SW 1271 (cell line): ENCODE measurements at places on chromosomes 6 and 20.

GRCh38 chr6:86685230-86685797 is 252.0 kb upstream of the HTR1E start:
- DNase-seq, result no peak

- no peak for DNase-seq
Observed at GRCh38 chr6:81326881-81327561, 425.5 kb downstream of the TENT5A start.

DNA sequence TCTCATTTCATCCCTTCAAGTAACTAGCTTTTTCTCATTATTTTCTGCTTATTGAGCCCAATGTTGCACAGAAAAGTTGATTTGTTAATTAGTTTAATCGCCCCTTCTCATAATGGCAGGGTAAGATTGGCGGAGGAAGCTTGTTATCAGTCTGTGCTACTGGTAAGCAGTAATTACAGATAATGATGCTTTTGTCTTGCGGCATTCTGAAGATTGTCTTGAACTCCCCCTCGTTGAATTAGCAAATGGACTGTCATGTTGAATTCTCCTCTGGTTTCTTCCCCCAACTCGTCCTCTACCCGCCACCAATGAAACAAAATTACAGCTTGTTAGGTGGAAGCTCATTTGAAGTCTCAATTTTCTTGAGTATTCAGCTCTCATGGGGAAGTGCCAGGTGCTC is 39.4 kb downstream of the PRDM13 start:
- no peak for DNase-seq

DNA sequence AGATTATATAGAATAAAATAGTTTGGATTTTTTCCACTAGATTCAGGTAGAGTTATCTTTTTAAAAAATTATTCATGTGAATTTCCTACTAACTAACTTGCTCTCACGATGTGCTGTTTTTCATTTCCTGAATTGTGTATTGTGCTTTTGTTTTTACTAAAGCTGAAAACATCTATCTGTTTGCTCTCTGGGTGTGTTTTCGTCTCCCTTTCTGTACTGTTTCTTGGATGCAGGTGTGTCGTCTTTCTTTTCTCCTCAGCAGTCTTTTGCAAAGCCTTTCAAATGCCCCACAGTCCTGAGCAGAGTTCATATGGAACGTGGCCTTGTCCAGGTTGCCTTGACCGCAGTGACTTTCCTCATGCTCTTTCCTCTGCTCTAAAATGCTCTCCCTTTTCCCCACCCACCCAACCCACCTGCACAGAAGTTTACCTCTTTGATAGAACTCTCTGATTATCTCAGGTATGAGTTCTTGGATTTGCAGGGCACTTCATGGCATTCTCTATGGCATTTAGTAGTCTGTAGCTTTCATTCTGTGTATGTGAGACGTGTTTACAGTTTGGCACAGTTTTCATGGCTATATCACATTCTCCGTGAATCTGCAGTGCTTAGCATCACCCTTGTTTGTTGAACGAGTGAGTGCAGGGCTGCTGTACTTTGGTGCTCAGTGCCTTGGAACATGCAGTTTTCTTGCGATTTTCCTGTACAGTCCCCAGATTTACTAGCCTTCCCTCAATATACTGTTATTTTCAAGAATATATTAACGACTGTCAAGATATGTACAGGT is 77.1 kb downstream of the FARS2 start:
- no peak for DNase-seq

- DNase-seq, result no peak
Observed at GRCh38 chr20:2468581-2469407, 1.8 kb downstream of the SNRPB start.

DNA sequence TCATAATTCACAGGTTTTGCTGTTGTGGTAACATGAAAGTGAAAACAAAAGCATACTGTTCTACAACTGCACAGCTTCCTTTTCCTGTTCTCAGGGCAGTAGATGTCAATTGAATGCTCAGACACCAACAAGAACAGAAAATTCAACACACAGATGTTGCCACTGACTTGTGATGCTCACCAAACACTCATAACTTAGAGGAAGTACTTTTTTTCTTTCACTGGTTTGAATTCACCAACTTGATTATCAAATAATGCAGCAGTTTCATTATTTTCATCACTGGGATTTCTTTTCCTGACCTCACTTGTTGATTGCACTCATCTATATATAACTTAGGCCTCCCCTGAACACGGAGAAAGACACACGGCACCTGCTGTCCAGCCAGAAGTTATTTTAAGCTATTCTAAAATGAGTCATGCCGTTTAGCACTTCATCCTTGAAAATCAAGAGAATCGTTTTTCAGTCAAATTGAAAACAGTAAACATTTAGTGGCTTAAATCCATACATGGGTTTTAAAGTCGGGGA is 949 bp downstream of the TXLNB start:
- DNase-seq, result no peak

DNA sequence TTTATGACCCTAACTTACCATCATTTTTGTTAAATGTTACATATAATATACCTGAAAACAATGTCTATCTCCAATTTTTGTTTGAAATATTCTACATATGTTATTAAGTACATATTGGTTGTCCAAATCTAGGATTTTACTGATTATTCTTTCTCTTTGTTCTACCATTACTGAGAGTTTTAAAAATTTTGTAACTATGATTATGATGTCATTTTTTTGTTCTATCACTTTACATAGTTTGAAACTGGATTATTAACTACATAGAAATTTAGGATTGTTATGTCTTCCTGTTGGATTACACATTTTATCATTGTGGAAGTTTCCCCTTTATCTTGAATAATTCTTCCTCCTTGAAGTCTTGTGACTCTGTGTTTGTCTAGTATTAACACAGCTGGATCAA is 41.2 kb downstream of the LINC00237 start:
- no peak for DNase-seq

- no peak for DNase-seq
Observed at GRCh38 chr6:149854532-149854931, 9.6 kb downstream of the LRP11 start.

GRCh38 chr6:38166411-38167240 is 347.1 kb downstream of the ZFAND3 start:
- DNase-seq, result no peak

DNA sequence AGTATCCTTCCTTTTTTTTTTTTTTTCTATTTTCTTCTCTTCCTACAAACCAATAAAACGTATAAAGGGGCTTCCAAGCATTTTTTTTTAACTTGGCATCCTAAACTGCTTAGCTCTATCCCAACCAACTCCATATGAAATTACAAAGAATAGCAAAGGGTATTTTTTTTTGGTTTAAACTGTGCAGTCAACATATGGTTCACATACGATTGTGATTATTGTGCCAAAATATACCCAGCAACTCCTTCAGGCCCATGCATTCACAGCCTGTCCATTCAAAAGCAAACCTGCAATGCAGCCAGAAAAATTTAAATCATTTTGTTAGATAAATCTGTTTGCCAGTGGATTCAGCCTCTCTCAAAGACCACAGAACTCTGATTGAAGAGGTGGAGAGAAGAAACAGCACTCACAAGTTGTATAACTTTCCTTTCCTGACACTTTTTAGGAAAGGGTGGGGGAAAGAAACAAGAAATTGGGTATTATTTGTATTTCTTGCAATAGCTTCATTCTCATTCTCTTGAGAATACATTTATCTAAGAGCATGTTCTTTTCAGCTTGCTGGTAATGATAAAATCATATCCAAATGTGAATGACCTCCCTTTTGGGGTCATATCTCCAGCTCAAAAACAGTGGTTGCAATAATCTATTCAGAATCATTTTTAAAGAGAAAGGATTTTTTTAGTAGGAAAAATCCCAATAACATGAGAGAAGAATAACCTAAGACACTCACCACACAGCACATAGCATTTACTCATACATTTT is 701.3 kb upstream of the CHD6 start:
- DNase-seq, result no peak

DNA sequence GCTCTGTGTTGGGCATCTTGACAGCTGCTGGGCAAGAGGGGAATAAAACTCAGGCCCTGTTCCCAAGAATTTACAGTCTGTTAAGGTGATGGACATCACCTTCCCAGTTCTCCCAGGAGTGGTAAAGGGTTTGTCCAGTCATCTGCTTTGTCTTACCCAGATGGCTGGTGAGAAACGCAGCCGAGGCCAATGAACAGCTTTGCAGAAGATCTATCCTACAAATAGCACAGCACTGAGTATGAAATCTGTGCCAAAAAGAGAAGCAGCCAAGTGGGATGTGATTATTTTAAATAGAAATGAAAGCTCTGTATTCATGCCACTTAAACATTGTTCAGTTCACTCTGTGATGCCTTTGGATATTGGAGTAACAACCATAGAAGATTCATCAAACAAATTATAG is 132.7 kb upstream of the SLC22A16 start:
- no peak for DNase-seq

- no peak for DNase-seq
Observed at GRCh38 chr20:21707999-21708737, 2.7 kb downstream of the PAX1 start.

DNA sequence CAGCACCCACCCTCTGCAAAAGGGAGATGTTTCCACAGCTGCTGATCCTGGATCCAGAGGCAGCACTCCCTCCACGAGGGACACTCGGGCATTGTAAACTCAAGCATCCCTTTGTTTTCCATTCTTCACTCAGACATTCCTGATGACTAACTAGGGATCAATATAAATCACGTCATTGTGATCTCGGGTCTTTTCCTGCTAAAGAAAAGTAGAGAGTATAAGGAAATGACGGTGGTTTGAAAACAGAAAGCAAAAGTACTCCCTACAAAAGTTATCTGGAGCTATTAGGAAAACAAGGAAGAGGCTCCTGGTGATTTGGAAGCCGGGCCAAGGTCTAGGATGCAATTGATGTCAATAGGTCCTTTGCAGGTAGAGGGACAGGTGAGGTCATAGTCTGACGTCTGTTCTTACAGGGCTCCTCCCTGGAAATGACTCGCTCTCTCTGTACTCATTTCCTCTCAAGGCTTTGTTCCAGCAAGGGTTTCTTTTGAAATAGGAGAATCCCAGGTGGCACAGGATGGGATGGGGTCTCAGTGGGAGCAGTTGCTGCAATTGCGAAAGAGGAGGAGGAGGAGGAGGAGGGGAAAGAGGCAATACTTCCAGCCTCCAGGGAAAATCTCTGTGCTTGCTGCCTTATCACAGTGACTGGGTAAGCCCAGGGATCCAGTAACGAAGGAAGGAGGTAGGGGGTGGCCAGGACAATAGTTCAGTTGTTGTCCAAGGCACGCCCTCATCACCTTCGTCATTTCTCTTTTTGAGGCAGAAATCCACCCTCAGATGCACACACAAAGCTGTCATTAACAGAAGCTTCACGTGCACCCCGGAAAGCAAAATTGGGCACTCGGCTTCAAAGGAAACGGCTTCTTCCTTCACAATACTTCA is 222.8 kb downstream of the LY86 start:
- DNase-seq, result peak; percentile 35

DNA sequence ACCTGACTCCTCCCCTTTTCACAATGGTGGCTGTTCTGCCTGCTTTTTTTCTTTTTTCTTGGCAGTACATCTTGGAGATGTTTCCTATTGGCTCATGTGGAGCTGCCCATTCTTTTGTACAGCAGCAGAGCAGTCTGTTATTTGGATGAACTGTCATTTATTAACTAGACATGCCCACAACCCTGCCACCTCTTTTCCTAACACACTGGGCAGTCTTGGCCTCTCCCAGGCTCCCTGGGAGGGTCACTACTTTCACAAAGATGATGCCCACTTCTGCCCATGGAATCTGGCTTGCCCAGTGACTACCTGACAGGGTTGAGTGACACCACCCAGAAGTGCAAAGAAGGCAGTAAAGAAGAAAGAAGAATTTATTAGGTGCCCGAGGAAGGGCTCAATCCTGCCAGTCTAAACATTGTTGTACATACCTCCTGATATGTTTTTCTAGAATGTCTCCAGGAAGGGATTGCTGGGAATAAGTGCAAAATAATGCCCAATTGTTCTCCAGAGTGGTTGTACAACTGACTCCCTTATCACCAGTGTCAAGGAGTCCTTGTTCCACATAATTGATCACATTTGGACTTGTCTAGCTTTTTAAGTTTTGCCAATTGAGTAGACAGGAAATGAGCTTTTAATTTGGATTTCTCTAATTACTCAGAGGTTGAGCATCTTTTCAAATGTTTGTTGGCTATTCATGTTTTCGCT is 19.7 kb upstream of the SCRT2 start:
- DNase-seq, result no peak

GRCh38 chr6:100160930-100161329 is 166.9 kb upstream of the MCHR2 start:
- no peak for DNase-seq

DNA sequence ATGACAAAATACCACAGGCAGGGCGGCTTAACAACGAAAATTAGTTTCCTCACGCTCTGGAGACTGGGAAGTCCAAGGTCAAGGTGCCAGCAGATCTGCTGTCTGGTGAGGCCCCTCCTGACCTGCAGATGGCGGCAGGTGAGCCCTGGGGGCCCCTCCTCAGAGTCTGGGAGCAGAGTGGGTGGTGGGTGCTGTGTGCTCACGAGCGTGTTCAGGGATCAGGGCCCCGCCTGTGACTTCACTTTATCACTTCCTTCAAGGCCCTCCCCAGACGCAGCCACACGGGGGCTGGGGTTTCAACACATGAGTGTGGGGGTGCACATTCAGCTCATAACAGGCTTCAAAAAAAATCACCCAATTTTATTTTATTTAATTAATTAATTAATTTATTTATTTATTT is 39.3 kb downstream of the SLC2A4RG start:
- DNase-seq, result no peak

- no peak for DNase-seq
Observed at GRCh38 chr6:34514593-34515472, 41.3 kb downstream of the SPDEF start.

DNA sequence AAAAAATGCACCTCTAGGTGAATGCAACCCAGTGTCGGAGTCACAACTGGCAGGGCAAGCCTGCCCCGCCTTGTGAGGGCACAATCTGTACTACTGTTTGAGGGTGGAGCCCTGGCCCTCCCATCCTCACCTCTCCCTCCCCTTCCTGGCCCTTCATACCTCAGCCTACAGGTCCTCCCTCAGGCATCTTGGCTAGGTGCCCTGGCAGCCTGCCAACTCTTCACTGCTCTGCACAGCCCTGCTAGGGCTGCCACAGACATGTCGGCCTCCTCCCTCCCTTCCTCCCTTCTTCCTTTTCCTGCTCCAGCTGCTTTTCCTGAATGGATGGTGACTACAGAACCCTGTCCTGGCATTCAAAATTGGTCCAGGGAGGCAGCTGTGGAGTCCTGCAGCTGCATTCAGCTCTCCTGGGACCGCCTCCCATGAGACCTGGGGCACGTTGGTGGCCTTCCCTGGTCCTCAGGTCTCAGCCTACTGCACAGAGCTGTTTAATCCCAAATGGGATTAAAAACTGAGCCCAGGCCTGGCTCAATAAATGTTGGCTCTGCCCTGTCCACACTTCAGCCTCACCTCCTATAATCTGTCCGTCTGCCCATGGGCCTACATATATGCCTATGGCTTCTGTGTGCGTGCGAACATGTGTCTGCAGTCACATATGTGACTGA is 52.7 kb downstream of the CDH22 start:
- peak; percentile 19 for DNase-seq

- DNase-seq, result no peak
Observed at GRCh38 chr6:80335121-80335531, 228.7 kb downstream of the BCKDHB start.

- peak; percentile 34 for DNase-seq
Observed at GRCh38 chr6:158737710-158738615, 81.2 kb downstream of the EZR start.

GRCh38 chr20:63766695-63767426 is 27.3 kb downstream of the SLC2A4RG start:
- no peak for DNase-seq
